ENCODE measurements at places on chromosomes 3 and 15.

DNA sequence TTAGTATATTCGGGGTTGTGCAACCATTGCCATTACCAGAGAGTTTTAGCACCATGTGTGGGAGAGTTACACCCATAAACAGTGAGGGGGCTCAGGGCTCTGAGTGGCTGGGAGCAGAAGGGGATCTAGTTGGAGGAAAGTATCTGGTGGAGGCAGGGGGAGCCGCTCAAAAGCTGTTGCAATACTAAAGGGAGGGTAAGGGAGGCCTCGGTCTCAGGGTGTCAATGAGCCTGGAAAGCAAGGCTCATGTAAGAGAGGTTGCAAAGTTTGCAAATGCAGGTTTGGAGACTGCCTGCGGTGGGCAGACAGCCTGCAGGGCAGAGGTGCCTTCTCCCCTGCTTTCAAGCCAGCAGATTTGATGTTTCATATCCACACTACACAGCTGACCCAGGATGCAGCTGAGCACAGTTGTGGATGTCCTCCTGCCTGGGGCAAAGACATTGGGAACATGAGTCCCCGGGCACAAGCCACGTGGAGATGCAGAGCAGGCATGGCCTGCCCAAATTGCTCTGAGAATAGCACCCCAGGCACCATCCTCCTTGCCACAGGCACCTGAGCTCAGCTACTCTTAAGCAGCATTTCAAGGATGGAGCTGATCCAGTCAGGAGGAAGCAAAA, 181.4 kb downstream of the TLE3 start:
- DNase-seq = no peak

DNA sequence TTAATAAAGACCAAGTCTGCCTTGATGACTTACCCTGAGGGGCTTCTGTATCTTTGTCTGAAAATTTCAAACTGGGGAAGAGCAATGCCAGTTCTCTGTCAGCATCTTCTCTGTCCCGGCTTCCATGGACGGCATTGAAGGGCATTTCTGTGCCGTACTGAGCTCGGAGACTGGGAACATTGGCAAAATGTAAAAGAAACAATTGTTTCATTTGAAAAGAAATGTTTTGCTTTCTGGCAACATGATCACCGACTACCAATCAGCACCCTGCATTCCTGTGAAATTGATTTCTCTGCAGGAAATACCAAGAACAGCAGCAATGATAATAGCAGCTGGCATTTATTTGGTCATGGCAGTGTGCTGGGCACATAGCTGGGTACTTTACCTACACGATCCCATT, 26.2 kb downstream of the NME9 start:
- no peak for DNase-seq

- no peak for DNase-seq
Measured at GRCh38 chr15:78933823-78934654, 10.8 kb downstream of the CTSH start.

GRCh38 chr3:13572926-13573623, 24.1 kb downstream of the FBLN2 start:
- no peak for DNase-seq

- DNase-seq = no peak
Measured at GRCh38 chr15:41429003-41429890, 12.4 kb downstream of the RTF1 start.

Measured in stimulated activated CD8-positive, alpha-beta memory T cell treated with anti-CD3 and anti-CD28 coated beads, Interleukin-7, amount 100 ng/mL, for 24 hours (primary cell).